Uterus (tissue), 4 donors: ENCODE measurements at places on chromosomes 3 and 15. TPM values are rescaled to one million over a fixed set of nuclear protein-coding genes. Genes with fewer than 3 reads are reported as not detected.

Gene MFSD1
- 105 TPM for total RNA-seq

Gene SCAP
- 61.0 TPM for total RNA-seq

Gene RTP3
- total RNA-seq, result not detected

Gene PLSCR5
- not detected for total RNA-seq

Gene LEKR1
- 2.8 TPM for total RNA-seq

GRCh38 chr3:168383573-168383972 is 287.8 kb upstream of the GOLIM4 start:
- no peaks in the 10 kb centered on the region for H3K36me3 ChIP-seq
- no peak overlapping the region for H3K4me3 ChIP-seq
- no peak for DNase-seq
- no peaks in the 10 kb centered on the region for H3K27me3 ChIP-seq
- H3K4me1 ChIP-seq, result no peaks in the 10 kb centered on the region
- no peak overlapping the region for H3K27ac ChIP-seq

DNA sequence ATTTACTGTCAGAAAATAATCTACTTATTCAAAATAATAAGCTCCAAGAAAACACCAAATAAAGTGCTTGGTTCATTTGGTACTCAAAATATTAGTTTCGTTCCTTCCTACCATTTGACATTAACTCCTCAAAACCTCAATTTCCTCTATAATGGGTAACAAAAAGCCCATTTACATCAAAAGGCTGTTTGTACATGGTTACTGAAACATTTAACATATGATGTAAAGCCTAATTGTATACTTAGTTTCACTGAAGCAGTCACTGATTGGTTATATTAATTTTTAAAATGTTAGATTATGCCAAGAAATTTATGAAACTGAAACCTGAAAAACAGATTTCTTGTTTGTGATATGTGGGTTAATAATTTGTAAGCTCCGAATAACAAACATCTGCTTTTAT is 14.7 kb downstream of the XRN1 start:
- H3K4me3 ChIP-seq, result no peak overlapping the region
- no peak overlapping the region for H3K27ac ChIP-seq
- no peaks in the 10 kb centered on the region for H3K27me3 ChIP-seq
- no peaks in the 10 kb centered on the region for H3K36me3 ChIP-seq
- DNase-seq, result no peak
- H3K4me1 ChIP-seq, result peaks cover 4% of the 10 kb centered on the region

DNA sequence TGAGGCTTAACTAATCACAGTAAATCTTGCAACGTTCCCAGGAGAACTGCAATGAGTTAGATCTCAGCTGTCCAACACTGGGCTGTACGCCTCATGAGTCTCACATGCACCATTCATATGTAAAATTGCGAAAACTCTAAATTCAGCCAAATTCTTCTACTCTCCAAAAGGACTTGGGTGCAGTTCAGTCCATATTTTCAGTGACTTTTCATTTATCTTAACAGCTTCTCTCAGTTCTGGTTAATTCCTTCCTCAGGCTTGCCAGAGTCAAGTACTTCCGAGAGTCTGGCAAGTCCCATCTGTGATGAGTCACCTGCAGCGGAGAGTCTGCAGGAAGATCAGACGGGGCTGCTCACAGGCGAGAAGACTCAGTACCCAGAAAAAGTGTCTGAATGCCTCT is 11.5 kb downstream of the CCDC80 start:
- no peaks in the 10 kb centered on the region for H3K36me3 ChIP-seq
- no peaks in the 10 kb centered on the region for H3K27me3 ChIP-seq
- H3K27ac ChIP-seq, result peak overlapping the region; percentile 86
- H3K4me3 ChIP-seq, result no peak overlapping the region
- peak; percentile 89 for DNase-seq
- peaks cover 8% of the 10 kb centered on the region for H3K4me1 ChIP-seq

GRCh38 chr15:87287156-87287555 is 969.4 kb downstream of the NTRK3 start:
- H3K4me1 ChIP-seq, result no peaks in the 10 kb centered on the region
- no peak overlapping the region for H3K27ac ChIP-seq
- H3K4me3 ChIP-seq, result no peak overlapping the region

DNA sequence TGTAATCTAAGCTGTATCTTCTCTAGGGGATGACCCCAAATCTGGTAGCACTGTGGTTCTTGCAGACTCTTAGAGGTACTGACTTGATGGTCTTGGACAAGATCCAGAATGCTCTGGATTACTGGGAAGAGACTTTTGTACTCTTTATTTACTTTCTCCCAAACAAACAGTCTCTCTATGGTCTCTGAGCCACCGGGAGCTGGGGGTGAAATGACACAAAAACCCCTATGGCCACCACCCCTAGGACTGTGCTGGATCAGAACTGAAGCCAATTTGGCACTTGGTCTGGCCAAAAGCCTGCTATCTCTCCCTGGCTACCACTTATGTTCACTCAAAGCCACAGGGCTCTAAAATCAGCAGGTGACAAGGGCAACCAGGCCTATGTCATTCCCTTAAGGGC is 50.2 kb upstream of the SI start:
- no peaks in the 10 kb centered on the region for H3K27me3 ChIP-seq
- DNase-seq, result no peak
- H3K27ac ChIP-seq, result no peak overlapping the region
- no peak overlapping the region for H3K4me3 ChIP-seq
- H3K36me3 ChIP-seq, result no peaks in the 10 kb centered on the region

- DNase-seq, result no peak
- no peaks in the 10 kb centered on the region for H3K4me1 ChIP-seq
- no peak overlapping the region for H3K27ac ChIP-seq
- no peaks in the 10 kb centered on the region for H3K36me3 ChIP-seq
Measured at GRCh38 chr15:31934821-31935220, 95.5 kb upstream of the CHRNA7 start.

GRCh38 chr3:139994891-139995290 is 59.9 kb downstream of the CLSTN2 start:
- H3K27ac ChIP-seq, result no peak overlapping the region
- no peaks in the 10 kb centered on the region for H3K27me3 ChIP-seq
- no peak for DNase-seq
- H3K4me3 ChIP-seq, result no peak overlapping the region

- DNase-seq, result no peak
- H3K4me1 ChIP-seq, result no peaks in the 10 kb centered on the region
- H3K4me3 ChIP-seq, result no peak overlapping the region
- H3K36me3 ChIP-seq, result no peaks in the 10 kb centered on the region
- H3K27ac ChIP-seq, result no peak overlapping the region
- no peaks in the 10 kb centered on the region for H3K27me3 ChIP-seq
Measured at GRCh38 chr3:136844724-136845123, 17.3 kb upstream of the NCK1 start.

- no peaks in the 10 kb centered on the region for H3K4me1 ChIP-seq
- H3K4me3 ChIP-seq, result no peak overlapping the region
- no peaks in the 10 kb centered on the region for H3K36me3 ChIP-seq
- no peak overlapping the region for H3K27ac ChIP-seq
- DNase-seq, result no peak
Measured at GRCh38 chr3:126104742-126105605, 21.1 kb upstream of the SLC41A3 start.

- no peak overlapping the region for H3K4me3 ChIP-seq
- H3K27me3 ChIP-seq, result no peaks in the 10 kb centered on the region
- no peak overlapping the region for H3K27ac ChIP-seq
Measured at GRCh38 chr3:99418209-99418635, 220.2 kb upstream of the COL8A1 start.

DNA sequence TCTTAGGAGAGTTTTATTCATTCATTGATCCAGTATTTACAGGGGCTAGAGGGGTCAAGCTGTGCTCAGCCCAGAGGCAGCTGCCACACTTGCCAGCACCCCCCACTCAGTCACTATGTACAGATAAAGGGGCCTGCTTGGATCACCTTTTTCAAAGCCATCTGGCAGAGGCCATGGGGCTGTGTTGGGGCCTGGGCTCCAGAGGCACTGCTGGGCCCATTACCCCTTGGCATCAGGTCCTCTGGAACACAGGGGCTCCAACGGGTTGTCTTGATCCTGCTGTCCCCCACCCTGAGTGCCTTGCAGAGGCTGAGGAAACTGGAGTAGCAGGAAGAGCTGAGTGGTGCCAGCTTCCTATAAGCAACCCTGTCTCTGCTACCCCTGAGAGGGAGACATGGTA is 43.9 kb downstream of the SEMA3G start:
- no peaks in the 10 kb centered on the region for H3K27me3 ChIP-seq
- H3K27ac ChIP-seq, result no peak overlapping the region
- no peaks in the 10 kb centered on the region for H3K4me1 ChIP-seq
- DNase-seq, result no peak

GRCh38 chr3:166554023-166554422 is 716.8 kb upstream of the BCHE start:
- no peaks in the 10 kb centered on the region for H3K4me1 ChIP-seq
- H3K4me3 ChIP-seq, result no peak overlapping the region
- DNase-seq, result no peak
- H3K27me3 ChIP-seq, result no peaks in the 10 kb centered on the region
- H3K27ac ChIP-seq, result no peak overlapping the region
- no peaks in the 10 kb centered on the region for H3K36me3 ChIP-seq

GRCh38 chr3:191882289-191882688 is 421.3 kb downstream of the PYDC2 start:
- no peaks in the 10 kb centered on the region for H3K36me3 ChIP-seq
- no peak for DNase-seq
- no peak overlapping the region for H3K4me3 ChIP-seq

GRCh38 chr3:184911570-184911969 is 99.6 kb downstream of the VPS8 start:
- H3K27me3 ChIP-seq, result no peaks in the 10 kb centered on the region
- no peaks in the 10 kb centered on the region for H3K36me3 ChIP-seq
- no peak for DNase-seq
- no peaks in the 10 kb centered on the region for H3K4me1 ChIP-seq
- no peak overlapping the region for H3K27ac ChIP-seq
- no peak overlapping the region for H3K4me3 ChIP-seq

DNA sequence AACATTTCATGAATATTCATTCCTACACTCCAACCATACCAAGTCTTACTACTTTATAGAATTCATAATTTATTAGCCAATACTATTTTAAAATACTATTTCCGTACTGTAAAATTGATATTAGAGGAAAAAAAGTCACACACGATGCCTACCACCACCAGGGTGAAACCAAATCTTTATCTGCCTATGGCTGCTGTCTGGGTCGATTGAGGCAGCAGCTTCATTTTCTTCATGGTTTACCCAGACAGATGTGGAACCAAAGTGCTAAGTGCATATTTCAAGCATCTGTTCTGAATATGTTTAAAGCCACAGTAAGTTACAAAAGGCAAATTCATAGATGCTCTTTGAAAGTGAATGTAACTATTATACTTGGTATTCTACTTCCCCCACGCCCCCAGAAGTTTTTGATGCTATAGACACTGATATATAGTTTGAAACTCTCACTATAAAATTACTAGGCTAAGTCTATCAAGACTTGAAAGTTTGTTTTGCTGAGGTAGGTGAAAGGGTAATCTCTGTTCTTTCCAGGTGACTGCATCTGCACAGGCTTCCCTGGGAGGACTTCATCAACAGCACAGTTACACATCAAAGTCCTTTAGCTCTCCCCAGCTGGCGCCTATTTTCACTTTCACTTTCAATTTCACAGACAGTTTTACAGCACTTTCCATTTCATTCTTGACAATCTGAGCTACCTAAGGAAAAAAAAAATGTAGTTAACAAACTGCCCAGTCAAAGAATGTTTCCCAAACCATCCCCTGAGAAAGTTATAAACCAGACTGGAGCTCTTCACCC is 113.9 kb downstream of the POLQ start:
- no peaks in the 10 kb centered on the region for H3K27me3 ChIP-seq
- peak overlapping the region; percentile 25 for H3K4me3 ChIP-seq
- H3K27ac ChIP-seq, result no peak overlapping the region
- DNase-seq, result no peak
- H3K36me3 ChIP-seq, result no peaks in the 10 kb centered on the region
- no peaks in the 10 kb centered on the region for H3K4me1 ChIP-seq

DNA sequence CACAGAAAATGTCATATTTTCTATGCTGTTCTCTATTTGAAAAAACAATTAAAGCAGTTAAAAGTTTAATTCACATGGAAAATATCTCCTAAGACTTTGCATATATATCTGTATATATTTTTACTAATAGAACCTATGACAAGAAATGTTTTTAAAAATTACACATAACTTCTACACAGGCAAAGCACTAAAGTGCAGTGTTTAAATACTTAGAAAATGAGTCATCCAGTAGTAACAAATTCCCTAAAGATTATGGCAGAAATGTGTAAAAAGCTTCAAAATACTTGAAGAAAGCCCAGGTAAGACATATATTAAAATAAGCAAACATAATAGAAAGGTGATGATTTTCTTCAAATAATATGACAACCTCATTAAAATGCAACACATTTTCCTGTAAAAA is 236.6 kb downstream of the TBC1D5 start:
- H3K27ac ChIP-seq, result no peak overlapping the region
- no peaks in the 10 kb centered on the region for H3K27me3 ChIP-seq
- H3K4me1 ChIP-seq, result no peaks in the 10 kb centered on the region
- no peaks in the 10 kb centered on the region for H3K36me3 ChIP-seq
- no peak overlapping the region for H3K4me3 ChIP-seq
- no peak for DNase-seq

GRCh38 chr3:116056280-116056679 is 389.0 kb downstream of the LSAMP start:
- H3K4me1 ChIP-seq, result no peaks in the 10 kb centered on the region
- no peak overlapping the region for H3K27ac ChIP-seq
- no peaks in the 10 kb centered on the region for H3K36me3 ChIP-seq
- no peak for DNase-seq
- H3K27me3 ChIP-seq, result no peaks in the 10 kb centered on the region

DNA sequence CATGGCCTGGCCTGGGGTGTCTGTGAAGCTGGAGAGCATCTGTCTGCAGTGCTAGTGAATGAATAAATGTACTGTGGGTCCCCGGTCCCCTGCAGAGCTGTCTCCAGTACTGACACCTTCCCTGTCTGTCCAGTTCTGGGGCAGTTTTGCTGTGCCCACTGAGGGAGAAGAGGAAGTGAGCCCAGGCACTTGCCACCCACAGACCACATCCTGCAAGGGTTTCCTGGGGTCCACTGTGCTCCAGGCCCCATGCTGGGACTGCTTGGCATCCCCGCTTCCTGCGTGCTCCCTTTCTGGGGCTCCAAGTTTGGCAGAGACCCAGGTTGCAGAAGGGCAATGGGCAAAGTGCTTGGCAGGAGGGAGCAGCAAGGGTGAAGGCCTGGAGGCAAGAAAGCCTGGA is 4.9 kb upstream of the SLC6A6 start:
- H3K4me3 ChIP-seq, result no peak overlapping the region
- H3K27ac ChIP-seq, result no peak overlapping the region
- no peak for DNase-seq
- H3K36me3 ChIP-seq, result no peaks in the 10 kb centered on the region
